ENCODE measurements at places on chromosomes 7 and 10.
A peak's percentile ranks its signal among the peaks of the same experiment; 100 is the strongest.

- no peak for DNase-seq
Observed at GRCh38 chr7:100378114-100378755, 4.9 kb downstream of the PILRA start.

- DNase-seq = no peak
Observed at GRCh38 chr7:155840909-155841308, 28.6 kb upstream of the SHH start.

- no peak for DNase-seq
Observed at GRCh38 chr10:100890673-100891317, 22.0 kb upstream of the SLF2 start.

GRCh38 chr7:141475679-141476078 lies 75.5 kb upstream of the AGK start:
- DNase-seq = no peak

DNA sequence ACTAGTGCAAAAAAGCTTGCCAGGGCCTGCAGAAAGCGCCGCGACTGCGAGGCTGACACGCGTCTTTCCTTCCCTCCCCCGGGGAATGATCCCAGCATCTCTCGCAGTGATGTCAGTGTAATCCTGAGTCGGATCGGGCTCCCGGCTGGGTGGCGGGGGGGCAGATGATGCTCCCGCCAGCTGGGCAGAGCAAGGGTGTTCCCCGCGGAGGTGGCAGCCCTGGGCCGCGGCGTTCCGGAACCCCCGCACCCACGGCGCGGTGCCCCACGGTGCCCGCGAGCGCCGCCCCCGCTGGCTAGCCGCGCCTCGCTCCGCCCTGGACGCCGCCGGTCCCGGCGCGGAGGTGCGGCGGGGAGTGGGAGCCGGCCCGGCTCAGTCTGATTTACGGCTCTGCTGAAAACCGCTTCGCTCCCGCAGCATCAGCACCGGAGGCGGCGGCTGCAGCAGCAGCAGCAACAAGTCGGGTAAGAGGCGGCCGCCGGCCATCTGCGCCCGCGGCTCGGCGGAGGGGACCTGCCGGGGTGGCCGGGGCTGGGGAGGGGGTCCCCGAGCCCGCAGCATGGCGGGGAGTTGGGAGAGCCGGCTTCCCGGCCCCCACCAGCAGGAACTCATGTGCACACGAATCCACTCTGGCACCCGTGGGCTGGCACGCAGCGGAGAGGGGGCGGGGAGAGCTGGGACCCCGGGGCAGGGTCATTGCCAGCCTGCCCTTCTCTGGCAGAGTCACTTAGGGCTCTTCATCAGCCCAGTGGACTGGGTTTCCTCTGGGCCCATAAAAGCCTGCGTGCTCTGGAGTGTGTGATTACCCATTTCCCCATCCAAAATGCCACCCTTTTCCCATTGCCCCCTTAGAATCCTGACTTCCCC lies at the start of gene ZNF365:
Gene ZNF365 (plus strand): TSS at position 375 of the 867 bp plus-strand sequence. CDS start 1,825 bp downstream, outside the sequence.
- DNase-seq = peak; percentile 41

- DNase-seq = peak; percentile 58
Observed at GRCh38 chr7:28921822-28922221, 36.3 kb downstream of the TRIL start.

DNA sequence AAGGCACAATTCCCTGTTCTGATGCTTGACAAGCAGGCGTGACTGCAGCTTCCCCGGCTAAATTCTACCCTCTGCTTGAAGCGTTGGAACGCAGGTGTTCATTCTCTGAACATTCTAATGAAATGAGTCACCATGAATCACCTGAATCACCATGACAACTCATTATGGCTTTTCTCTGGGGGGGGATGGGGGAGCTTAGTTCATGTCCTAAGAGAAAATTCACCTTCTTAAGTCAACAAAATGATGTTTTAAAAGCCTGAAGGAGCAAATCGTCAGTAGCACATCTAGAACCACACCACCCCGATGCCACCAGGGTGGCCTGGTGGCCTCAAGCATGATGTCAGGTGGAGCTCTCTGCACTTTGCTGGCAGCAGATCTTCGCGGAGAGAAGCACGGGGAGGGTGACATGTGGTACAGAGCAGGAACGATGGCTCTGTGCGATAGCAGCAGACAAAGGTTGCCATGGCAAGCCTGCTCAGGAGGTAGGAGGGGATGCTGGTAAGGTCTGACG lies 33.7 kb downstream of the DDC start:
- DNase-seq = peak; percentile 77

GRCh38 chr7:157347217-157347904 lies 10.6 kb downstream of the DNAJB6 start:
- peak; percentile 22 for DNase-seq

- no peak for DNase-seq
Observed at GRCh38 chr10:47360419-47361040, 12.4 kb downstream of the RBP3 start.

DNA sequence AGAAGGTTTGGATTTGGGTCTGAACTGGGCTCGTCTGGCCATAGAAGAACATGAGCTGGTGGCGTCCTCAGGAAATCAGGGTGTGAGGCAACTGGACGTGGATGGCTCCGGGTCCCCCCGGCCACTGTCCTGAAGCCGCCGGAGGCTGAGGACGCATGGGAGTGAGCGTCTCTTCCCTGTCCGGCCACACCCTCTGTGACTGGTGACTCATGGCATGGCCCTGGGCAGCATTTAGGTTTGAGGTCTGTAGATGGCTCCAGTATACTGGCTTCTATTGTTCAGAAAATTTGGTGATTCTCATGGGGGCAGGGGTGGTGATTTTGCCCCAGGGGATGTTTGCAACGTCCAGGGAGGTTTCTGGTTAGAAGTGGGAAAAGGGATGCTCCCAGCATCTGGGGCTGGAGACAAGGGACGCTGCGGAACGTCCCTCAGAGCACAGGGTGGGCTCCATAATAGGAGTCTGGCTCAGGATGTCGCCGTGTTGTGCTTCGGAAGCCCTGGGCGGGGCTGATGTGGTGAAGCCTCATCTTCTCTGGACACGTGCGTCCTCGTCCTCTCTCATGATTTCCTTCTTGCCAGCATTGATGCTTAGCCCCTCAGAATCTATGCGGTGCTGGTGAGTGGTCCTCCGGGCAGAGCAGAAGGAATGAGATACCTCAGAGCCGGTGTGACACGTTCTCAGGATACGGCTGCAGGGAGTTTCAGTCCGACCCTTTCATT lies 49.9 kb downstream of the PITRM1 start:
- DNase-seq = no peak

DNA sequence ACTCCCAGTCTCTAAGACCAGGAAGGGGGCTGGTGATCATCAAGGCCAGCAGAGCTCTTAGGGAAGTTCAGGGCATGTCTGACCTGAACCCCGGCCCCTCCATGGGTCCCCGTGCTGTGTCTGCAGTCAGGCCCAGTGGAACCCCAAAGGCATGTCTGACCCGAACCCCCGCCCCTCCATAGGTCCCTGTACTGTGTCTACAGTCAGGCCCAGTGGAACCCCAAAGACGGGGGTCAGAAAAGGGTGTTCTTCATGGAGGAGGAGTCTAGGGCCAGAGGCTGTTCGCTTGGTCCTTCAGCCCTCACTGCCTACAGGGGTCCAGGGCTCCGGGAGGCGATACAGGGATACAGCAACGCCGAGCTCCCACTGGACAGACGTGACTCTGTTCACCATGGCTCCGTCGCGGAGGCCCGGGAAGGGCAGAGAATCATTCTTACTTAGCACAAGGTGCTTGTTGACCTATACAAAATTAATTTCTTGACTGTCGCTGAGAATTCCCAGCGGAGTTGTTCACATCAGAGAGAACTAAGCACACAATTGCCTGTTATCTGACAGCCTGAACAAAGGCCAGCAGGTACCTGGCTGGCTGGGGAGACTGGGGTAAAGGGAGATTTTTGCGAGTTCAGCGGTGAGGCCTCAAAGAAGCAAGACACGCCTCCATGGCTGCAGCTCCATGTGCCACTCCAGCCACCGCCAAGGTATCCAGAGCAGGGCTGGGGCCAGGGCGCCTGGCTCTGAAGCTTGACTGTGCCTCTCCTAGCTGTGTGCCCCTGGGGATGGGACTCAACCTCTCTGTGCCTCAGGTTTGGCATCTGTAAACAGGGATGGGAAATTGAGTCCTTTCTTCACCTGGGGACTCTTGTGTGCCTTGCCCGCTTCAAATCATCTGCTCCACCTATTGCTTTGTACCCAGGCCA lies 26.8 kb downstream of the EN2 start:
- DNase-seq = no peak

GRCh38 chr7:144384555-144385245 lies 18.8 kb downstream of the NOBOX start:
- peak; percentile 50 for DNase-seq

- DNase-seq = no peak
Observed at GRCh38 chr7:39892361-39892760, 57.7 kb upstream of the CDK13 start.

- DNase-seq = no peak
Observed at GRCh38 chr7:39985398-39985918, 35.4 kb downstream of the CDK13 start.

GRCh38 chr7:46752881-46753366 lies 829.0 kb downstream of the TNS3 start:
- no peak for DNase-seq

DNA sequence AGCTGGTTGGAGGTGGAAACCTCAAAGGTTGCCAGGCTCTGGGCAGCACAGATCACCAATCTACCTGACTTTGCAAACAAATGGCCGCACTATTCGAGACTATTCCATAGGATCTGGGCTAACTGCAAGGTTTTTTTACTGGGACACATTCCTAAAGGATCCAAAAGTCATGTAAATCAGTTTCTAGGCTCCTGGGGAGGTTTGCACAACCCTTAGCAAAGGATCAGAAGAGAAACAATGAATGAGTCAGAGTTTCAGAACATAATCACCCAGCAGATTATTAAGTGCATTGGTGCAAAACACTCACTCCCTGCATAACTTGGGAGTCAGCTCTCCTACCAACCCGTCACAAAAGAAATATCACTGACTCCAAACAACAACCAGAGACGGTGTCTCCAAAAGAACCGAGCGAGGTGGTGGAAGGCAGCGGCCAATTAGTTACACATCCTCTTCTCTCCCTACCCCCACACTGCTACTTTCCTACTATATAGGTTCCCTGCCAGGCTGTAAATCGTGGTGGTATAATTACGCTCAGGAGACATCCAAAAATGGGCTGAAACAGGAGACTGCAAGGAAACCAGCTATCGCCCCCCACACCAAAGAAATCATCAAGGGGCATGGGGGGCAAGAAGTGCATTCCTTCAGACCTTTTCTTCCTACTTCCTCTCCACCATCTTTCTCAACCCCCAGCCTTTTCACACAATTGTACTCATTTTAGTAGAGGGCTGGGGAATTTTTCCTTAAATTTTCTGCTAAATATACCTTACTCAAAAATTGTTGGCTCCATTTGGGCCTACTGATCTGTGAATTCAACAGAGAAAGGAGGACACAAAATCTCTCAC lies 3.2 kb downstream of the UBE2H start:
- DNase-seq = peak; percentile 69

DNA sequence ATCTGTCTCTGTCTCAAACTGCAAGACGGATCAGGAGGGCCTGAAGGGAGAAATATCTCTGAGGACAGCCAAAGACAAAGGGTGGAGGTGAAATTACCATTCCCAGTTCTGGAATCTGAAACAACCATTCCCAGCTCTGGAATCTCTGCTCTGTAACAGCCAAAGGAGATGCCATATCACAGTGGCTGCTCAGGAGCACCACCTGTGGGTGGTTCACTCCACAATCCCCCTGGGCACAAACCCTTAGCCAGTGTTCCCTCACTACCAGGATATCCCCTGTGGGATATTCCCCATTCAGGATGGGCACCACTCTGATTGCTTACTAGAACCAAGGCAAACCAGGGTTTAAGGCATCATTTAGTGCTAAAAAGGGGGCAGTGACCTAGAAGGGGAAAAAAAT lies 199.0 kb downstream of the HTR7 start:
- no peak for DNase-seq

DNA sequence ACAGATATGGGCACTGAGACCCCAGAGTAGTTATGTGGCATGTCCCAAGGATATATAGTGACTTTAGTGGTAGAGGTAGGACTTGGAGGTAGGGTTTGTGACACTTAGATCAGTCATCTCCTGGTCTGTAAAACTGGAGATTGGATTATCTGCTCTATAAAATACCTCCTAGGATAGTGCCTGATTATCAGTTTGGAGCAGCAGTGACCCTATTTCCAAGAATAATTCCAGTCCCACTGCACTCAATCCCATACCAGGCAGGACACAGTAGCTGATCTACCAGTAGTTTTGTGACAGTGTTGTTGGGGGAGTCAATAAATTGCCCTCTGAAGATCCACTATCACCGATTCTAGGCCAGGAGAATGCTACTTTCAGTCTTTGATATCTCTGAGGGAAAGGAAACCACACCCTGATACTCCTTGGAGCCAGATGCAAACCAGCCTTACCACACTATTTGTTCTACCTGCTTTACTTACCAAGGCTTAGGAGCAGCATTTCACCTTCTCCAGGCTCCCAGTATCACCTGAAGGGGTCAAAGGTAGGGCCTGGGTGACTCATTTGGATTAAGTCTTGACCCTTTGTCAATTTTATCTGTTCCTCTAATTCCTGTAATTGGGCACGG lies 30.6 kb downstream of the KMT2E start:
- DNase-seq = no peak

DNA sequence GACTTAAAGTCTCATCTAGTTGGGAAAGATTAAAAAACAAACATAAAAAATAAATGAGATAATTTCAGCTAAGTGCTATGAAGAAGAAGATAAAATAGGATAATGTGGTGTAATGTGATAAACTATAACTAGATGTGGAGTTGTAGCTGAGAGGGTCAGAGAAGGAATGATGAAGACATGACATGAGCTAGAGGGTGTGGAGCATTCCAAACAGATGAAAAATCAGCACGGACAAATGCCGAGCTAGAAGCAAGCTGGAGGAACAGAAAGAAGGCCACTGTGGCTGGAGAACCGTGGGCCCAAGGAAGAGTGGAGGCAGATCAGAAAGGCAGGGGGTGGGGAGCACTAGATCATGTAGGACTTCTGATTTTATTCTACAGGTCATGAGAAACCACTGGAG lies 70.6 kb downstream of the CDK6 start:
- DNase-seq = no peak

GRCh38 chr7:26508917-26509316 lies 217.3 kb downstream of the SNX10 start:
- no peak for DNase-seq

DNA sequence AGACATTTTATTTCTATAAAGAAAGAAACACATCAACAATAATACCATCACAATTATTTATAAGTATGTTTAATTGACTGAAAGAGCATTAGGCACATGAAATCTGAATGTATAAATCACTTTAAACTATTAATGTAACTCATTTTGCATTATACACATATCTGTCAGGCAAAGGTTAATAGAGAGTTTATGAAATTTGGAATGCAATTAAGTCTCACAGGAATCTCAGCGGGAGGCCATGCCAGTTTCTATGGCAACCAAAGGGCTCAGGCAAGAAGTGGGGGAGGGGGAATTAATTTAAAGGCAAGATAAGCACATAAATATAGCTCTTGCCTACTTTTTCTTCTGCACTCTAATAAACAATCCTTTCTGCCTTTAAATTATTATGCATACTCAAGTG lies 152.6 kb downstream of the SLC16A9 start:
- DNase-seq = no peak

- DNase-seq = no peak
Observed at GRCh38 chr10:29923416-29923965, 135.9 kb downstream of the JCAD start.
